ENCODE measurements at places on chromosomes 13 and 19.

- DNase-seq: no peak
Measured at GRCh38 chr13:99647596-99647985, 146.3 kb downstream of the TM9SF2 start.

- DNase-seq: no peak
Measured at GRCh38 chr13:38135592-38135991, 214.1 kb upstream of the UFM1 start.

DNA sequence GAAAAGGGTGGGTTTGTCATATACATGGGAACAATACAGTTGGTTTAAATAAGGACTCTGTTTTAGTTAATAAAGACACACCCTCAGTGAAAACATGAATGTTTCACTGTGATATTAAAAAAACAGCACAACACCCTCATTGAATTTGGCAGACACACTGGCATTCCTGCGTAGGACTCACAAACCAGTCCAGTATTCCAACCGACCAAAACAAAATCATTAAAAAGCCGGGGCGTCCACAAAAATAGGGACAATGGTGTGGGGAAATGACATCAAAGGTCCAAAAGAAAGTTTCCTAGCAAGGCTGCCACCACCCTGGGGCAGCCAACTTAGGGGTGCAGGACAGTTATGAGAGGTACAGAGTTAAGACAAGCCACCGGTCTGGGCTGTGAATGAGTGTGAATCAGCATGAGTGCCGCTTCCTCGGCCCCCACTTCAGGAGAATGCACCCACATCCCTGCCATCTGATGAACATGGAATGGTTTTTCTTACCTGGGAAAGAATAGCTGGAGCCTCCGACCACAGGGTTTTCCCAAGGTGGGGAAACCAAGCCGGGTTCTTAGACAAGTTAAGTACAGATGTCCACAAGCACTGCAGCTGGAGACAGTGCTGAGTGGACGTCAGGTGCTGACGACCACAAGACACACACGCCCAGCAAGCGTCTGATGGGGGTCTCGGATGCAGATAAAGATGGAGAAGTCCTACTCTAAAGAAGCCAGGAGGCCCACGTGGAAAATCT lies 73.3 kb downstream of the KLF2 start:
- no peak for DNase-seq

- DNase-seq: no peak
Measured at GRCh38 chr13:30033681-30034457, 183.5 kb upstream of the UBL3 start.

- no peak for DNase-seq
Measured at GRCh38 chr19:8403820-8404109, 9.3 kb upstream of the MARCHF2 start.

GRCh38 chr19:35559281-35559659 lies 4.2 kb downstream of the ATP4A start:
- peak; percentile 29 for DNase-seq

DNA sequence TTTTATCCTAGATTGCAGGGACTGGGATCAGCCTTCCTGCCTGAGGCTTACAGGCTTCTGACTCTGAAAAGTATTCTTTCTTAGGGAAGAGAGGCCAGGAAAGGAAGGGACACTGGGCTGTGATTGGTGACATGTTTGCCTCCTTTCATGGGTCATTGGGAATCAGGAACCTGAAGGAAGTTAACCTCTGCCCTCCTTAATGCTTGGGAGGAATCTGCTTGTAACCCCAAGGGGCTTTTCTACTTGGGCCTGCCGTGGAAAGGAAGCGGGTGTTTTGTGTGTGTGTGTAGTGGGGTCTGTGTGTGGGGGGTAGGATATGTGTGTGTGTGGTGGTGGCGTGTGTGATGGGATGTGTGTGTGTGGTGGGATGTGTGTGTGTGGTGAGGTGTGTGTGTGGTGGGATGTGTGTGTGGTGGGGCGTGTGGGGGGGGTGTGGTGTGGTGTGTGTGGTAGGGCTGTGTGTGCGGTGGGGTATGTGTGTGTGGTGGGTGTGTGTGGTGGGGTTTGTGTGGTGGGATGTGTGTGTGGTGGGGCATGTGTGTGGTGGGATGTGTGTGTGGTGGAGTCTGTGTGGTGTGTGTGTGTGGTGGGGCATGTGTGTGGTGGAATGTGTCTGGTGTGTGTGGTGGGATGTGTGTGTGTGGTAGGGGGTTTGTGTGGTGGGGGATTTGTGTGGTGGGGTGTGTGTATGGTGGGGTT lies 41.3 kb upstream of the NPAS1 start:
- no peak for DNase-seq

DNA sequence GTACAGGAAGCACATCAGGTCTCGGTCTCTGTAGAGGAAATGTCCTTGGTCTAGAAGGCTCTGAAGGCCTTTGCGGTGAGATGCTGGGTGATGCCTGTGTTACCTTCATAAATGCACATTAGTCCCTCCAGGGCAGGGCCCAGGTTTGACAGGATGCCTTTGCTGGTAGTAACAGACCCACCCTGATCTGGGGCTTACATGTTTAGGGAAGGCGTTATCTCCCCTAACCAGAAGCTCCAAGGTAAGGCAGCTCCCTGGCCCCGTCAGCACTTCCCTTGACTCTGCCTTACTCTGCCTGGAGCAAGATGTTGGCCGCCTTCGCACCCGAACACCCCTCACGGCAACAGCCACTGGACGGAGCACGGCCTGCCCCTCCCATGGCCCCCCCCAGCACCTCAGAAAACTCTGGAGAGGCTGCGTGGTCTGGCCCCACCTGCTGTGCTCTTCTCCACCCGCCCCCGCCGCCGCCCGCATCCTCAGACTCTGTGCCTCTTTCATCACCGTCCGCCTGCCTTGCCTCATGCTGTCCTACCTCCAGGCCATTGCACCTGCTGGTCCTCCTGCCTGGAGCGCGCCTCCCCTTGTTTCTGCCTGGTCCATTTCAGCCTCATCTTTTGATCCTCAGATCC lies 9.1 kb downstream of the AP2A1 start:
- DNase-seq: no peak

- no peak for DNase-seq
Measured at GRCh38 chr19:19777692-19778091, 43.9 kb downstream of the ZNF506 start.

DNA sequence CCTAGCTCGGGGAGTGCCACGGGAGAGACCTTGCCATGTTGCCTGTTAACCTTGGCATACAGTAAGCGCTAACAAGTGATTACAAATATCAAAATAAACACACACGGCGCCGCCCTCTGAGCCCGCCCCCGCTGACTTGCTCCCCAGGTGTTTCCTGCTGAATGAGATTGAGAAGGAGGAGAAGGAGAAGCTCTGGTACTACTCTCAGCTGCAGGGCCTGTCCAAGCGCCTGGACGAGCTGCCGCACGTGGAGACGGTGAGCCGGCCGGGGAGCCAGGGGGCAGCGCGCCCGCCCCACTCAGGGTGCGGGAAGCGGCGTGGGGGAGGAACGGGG lies 5.0 kb downstream of the APC2 start:
- DNase-seq: no peak

- DNase-seq: no peak
Measured at GRCh38 chr13:50970956-50971355, 61.4 kb downstream of the RNASEH2B start.

DNA sequence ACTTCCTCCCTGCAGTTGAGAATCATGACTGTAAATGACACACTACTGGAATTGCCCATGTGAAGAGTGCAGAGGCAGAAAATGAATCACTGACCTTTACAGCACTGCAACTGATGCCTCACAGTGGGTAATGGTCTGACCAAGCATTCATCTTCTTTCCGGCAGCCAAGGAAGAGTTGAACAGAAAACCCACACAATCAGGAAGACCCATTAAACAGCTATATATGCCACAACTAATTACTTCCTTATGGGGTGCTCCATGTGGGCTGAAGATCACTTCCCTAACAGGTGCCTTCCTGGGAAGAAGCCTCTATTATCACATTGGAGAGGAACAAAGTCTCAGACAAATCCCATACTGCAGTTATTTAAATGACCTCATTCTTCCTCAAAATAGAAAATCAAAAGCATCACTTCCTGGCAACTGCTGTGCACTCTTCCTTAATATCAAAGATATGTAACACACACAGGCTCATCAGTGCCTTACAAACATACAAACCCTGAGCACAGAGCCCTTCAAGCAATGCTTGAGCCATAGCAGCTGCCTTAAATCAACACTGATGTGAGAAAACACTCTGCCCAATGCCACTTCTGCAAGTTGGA lies 45.8 kb downstream of the RUBCNL start:
- DNase-seq: no peak

DNA sequence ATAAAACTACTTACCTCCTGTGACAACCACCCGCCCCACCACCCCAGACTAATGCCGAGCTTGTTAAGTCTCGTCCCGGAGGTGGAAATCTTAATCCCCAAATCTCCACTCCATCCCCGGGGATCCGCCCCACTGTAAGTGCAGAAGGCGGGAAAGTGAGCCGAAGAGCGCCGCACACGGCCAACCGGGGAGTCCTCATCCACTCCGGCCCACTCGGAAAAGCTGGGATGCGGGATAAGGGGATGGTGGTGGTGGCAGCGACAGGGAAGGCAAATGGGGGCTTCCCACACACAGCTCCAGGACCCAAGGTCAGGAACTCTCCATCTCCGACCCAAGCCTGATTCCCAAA lies 621 bp downstream of the FBL start:
- no peak for DNase-seq

- DNase-seq: no peak
Measured at GRCh38 chr19:53880711-53881481, 1.1 kb upstream of the PRKCG start.

GRCh38 chr19:41967054-41967783 lies 8.1 kb upstream of the RABAC1 start:
- no peak for DNase-seq

DNA sequence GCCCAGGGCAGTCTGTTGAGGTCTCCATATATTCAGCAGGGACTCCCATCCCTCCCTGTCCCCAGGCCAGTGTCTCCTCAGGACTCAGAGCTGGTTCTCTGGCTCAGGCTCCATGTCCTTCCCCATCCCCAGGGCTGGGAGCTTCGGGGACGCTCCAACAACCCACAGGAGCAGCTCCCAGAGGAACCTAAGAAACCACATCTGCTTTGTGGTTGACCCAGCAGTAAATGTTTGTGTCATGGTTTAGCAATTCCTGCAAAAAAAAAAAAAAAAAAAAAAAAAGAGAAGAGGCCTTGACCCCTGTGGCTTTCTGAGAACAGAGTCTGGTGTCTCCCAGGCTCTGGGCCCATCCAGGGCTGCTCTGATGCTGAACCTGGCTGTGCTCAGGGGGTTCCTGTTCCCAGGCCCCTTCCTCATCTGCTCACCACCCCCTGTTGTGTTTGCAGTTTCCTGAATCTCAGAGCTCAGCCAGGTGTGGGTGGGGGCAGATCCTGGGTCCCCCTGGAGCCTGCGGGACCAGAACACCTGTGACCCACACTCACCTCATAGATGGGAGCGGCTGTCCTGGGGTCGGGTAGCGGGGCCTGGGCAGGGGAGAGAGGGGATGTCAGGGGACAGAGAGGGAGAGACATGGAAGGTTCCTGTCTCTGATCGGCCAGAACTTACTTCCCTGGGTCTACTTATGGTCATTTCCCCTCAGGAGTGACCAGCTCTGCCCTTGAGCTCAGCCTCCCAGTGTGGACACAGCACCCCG lies 25.2 kb upstream of the CEACAM1 start:
- no peak for DNase-seq

DNA sequence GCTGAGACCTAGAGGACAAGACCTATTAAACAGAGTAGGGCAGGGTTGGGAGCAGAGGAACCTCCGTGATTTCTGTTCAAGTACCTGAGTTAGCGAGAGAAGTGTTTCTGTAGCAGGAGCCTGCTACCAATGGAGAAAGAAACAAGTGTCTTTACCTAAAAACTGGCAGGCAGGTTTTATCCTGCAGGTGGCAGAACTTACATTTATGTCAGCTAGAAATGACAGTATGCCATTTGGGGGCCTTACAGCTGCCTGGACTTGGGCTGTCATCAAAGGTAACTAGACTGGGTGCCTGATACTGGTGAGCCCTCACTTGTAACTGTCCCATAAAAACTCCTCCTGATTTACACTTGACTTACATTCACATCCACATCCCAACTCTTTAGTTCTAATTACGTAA lies 185.3 kb upstream of the MIR17HG start:
- no peak for DNase-seq

GRCh38 chr19:30811397-30812098 lies 439.4 kb downstream of the ZNF536 start:
- no peak for DNase-seq

DNA sequence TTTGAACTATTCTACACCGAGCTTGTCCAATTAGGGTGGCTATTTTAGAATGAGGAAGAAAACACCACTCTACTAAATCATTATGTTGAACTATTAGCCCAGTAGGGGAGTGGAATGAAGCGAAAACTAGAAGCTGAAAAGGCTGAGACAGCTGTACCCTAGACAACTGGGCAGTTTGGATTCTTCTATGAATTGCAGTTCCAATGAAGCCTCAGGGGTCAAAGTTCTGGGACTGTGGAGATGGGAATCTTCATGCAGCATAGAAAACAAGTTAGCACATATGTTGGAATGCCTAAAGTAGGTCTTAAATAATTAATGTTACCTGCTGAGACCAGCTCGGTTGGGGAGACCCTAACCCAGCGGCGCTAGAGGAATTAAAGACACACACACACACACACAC lies 62.7 kb upstream of the ZNF726 start:
- no peak for DNase-seq

DNA sequence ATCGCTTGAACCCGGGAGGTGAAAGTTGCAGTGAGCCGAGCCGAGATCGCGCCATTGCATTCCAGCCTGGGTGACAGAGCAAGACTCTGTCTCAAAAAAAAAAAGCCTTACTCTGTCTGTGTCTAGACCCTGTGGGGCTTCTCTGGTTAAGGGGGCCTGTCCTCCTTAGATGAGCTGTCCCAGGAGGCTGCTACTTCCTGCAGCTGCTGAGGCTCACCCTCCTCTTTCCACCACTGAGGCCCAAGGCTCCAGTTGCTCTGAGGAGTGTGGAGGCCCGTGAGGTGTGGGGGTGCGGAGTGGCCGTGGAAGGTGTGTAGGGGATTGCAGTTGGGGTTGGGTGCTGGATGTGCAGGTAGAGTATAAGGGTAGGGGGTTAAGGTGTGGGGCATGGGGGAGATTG lies 22.1 kb upstream of the RASA3 start:
- DNase-seq: no peak

DNA sequence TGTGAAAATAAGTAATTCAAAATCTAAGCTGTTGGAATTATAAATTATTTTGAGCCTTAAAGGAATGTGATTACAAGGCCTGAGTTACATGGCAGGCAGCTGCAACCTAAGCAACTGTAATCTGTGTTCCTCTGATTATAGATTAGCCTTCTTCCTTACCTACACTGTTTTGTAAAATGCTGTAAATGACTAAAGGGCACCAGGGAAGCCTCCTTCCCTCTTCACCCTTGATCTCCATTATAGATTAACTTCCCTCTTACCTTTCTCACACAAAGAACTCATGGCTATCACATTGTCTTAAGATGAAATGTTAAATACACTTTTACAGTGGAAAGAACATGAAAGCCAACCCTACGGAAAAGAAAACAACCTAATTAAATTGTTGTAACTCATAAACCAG lies 423.7 kb upstream of the KLF12 start:
- DNase-seq: no peak

- peak; percentile 83 for DNase-seq
Measured at GRCh38 chr19:4066682-4067395, at the start of gene ZBTB7A. Gene ZBTB7A (minus strand): TSS chr19:4066899. CDS start chr19:4055232, 11,667 bp downstream.

DNA sequence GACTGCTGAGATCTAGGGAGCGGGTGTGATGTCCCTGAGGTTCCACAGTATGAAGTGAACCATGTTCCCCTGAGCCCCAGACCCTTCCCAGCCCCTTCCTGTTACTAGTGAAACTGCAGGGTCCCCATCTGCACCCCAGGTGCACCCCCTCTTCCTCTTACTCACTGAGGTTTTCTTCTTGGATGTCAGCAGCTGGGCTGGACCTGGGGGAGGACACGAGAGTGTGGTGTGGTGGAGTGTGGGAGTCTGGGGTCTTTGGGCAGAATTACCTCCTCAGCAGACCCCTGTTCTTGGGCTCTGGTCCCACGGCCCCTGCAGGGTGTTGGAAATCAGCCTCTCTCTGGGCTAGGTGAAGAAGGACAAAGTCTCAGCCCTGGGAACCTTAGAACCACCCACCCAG lies 3.3 kb upstream of the LILRA6 start:
- DNase-seq: no peak
